ENCODE measurements at places on chromosomes 16 and 17.

GRCh38 chr17:14910916-14911315 is 354.2 kb downstream of the PMP22 start:
- DNase-seq: no peak

- DNase-seq: no peak
Observed at GRCh38 chr17:69460963-69461922, 46.7 kb downstream of the MAP2K6 start.

GRCh38 chr16:63943566-63943965 is 1178.3 kb downstream of the CDH11 start:
- DNase-seq: peak; percentile 56

- DNase-seq: no peak
Observed at GRCh38 chr16:14180481-14180944, 109.4 kb downstream of the MRTFB start.

- DNase-seq: peak; percentile 54
Observed at GRCh38 chr16:72475688-72476087, 303.7 kb upstream of the PMFBP1 start.

DNA sequence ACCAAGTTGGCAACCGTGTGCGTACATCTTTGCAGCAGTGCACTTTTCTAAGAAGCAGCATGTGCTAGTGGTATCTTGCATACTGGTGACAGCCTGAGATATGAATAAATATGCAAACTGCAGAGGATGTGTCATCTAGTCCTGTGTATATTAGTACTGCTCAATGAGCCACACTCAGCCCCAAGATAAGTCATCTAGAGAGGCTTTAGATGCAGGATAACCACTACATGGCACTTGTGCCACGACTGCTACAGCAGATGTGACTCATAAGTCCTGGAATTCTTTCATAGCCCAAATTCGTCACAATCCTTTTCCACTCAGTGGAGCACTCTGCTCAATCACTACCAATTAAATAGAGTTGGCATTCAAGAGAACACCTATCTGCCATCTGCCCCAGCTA is 171.5 kb downstream of the AXIN2 start:
- peak; percentile 65 for DNase-seq

DNA sequence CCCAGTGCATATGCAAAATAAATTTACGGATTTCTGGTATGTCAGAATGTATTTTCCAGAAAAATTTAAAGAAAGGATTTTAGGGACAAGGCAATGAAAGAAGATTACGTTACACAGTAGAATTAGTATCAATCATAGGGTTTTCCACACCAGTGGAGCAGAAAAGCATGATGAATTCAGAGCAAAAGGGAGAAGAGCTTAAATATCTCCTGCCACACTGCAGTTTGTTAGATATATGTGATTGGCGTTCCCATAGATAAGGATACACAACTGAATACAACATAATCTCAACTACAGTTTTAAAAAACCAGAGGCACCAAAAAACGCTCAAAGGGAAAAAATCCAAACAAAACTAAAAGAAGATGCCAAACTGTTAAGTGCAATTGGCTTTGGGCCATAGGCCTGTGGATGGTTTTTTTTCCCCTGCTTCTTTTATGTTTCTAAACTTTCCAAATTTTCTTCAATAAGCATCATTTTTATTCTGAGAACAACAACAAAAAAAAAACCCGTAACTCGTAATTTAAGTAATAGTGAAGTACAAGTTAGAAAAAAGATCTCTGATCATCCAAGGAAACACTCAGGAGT is 22.3 kb downstream of the MARF1 start:
- no peak for DNase-seq

GRCh38 chr17:32519228-32520103 is 32.7 kb downstream of the CDK5R1 start:
- DNase-seq: peak; percentile 22

DNA sequence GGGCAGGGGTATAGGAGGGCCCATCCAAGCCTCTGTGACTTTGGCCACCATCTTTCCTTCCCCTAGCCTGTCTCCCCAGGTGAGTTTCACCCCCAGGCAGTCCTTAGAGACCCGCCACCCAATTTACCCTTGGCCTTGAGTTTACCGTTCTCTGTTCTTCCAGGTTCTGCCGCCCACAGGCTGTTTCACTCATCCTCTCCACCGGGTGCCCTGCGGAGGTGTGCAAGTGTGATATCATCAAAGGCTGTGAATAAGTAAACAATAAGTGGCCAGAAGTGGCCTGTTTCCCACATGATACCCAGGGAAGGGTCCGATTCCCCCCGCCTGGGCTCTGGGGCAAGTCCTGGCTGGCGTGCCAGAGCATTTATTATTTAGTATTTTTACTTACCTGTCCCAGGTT is 15.1 kb upstream of the TLCD3B start:
- no peak for DNase-seq

DNA sequence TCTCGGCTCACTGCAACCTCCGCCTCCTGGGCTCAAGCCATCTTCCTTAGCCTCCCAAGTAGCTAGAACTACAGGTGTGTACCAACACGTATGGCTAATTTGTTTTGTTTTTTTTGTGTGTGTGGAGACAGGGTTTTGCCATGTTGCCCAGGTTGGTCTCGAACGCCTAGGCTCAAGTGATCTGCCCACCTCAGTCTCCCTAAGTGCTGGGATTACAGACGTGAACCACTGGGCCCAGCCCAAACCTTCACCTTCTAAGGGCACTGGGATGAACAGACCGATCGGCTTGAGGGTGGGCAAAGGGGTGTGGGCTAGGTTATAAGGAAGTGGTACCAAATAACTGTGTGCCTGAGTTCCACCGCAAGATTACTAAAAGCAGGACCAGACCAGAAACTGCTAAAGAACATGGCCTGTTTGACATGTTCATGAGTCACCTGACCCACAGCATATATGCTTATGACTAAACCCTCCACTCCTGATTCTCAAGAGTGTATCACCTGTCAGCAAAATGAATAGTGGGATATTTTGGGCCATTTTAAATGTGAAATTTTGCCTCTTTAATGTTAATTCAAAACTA is 8.1 kb downstream of the TMEM97 start:
- no peak for DNase-seq

DNA sequence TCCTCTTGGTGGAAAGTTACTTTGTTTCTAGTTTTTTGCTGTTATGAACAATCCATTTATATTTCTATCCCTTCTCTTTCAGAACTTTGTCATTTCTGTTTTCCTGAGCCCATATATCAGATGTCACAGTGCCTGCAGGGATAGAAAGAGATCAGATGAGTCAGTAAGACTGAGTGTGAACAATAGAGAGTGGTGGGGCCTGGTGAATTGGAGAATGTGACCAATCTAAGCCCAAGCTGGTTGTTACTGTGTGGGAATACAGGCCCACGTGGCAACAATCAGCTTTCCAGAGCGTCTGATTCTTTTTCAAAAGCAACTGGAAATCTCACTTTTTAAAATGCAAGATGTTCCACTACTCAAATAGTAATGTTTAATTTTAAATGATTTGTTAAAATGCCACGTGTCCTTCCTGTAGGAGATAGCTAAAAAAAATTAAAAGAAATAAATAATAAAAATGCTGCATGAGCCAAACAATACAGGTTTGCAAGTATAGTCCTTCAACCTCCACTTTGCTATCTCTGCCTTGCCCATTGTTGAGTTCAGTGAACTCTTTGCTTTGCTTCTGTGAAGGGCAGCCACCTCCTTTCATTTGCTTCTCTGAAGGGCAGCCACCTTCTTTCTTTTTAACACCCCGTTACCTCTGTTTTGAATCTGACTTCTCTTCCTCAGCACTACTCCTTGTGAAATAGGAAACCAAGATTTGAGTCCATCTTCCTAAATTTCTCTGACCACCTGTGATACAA is 9.6 kb downstream of the DCTN5 start:
- no peak for DNase-seq

GRCh38 chr17:69551212-69552010 is 136.9 kb downstream of the MAP2K6 start:
- DNase-seq: no peak
